ENCODE measurements at places on chromosomes 7 and 10.

DNA sequence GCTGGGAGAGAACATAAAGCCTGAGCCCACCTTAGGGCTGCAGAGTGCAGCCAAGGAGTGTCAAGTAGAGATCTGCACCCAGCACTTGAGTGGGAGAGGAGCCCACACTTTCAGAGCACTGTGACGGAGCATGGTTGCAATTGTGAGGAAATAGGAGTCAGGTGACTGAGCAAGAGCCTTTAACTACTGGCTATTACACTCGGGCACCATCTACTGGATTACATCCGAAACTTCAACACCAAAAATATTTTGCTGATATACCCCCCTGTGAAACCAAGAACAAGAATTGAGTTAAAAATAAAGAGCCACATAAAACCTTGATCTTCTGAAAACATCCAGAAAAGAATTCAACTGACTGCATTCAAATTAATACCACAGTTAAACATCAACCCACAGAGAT lies 657.9 kb downstream of the NXPH1 start:
- DNase-seq: no peak

DNA sequence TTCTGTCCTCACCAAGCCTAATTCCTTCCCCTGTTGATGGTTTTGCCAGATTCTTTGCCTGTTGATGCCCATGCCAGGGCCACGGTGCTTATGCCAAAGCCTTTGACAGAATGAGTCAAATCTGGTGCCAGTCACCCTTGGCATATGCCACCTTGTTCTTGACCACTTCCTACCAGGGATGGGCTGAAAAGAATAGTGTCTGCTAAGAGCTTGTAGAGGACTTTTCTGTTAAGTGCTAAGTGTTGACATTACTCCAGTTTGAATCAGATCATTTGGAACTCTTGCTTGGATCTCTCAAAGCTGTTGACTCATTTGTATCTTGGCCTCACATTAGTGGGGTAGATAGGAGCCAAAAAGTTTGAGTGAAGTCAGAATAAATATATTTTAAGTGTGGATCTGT lies 661.2 kb downstream of the AUTS2 start:
- no peak for DNase-seq

DNA sequence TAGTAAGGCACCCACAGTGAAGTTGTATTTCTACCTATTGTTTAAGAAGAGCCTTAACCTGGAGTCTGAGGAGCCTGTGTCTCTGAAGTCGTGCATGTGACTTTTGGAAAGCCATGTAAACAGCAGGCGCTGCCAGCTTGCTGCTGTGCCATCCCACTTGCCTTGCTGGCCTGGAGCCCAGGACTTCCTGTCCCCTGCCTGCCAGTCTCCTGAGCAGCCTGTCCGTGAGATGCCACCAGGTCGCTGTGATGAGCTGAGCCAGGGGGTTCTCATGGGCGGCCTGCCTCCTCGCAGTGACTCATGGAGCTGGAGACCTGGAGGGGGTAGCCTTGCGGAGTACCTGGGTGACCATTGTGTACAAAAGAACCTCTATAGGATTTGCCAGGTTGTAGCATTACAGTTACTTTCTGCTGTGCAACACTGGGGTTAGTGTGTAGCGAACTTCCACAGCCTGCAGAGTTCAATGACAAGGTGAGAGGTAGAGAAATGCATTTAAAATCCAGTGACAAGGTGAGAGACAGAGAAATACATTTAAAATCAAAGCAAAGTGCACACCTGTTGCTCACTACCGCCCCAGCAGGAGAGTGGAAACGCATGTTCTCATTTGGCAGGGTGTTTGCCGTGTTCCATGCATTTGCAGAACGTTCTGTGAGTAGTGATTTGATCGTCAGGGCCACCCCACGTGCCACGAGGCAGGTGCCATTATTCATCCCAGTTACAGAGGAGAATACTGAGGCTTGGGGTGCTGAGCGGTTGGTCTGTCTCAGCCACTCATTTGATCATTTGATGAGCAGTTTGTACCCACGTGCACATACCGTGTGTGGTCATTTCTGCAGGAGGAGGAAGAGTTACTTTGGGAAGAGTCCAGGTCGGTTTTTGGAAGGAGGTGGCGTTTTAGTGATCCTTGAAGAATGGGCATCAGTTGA lies 36.6 kb upstream of the BHLHA15 start:
- no peak for DNase-seq

- no peak for DNase-seq
Measured at GRCh38 chr7:41107330-41107937, 595.5 kb downstream of the INHBA start.

DNA sequence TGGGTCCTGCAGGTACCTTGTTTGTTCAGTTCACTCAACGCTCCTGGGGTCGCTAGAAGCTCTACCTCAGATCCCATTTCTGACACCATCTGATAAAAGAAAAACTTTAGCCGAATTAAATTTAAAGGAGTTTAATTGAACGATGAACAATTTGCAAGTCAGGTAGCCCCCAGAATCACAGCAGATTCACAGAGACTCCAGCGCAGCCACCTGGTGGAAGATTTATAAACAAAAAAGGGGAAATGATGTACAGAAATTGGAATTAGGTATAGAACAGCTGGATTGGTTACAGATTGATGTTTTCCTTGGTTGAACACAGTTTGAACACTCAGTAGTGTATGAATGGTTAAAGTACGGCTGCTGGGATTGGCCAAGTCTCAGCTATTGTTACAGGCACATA lies 23.1 kb downstream of the FBXL13 start:
- no peak for DNase-seq

DNA sequence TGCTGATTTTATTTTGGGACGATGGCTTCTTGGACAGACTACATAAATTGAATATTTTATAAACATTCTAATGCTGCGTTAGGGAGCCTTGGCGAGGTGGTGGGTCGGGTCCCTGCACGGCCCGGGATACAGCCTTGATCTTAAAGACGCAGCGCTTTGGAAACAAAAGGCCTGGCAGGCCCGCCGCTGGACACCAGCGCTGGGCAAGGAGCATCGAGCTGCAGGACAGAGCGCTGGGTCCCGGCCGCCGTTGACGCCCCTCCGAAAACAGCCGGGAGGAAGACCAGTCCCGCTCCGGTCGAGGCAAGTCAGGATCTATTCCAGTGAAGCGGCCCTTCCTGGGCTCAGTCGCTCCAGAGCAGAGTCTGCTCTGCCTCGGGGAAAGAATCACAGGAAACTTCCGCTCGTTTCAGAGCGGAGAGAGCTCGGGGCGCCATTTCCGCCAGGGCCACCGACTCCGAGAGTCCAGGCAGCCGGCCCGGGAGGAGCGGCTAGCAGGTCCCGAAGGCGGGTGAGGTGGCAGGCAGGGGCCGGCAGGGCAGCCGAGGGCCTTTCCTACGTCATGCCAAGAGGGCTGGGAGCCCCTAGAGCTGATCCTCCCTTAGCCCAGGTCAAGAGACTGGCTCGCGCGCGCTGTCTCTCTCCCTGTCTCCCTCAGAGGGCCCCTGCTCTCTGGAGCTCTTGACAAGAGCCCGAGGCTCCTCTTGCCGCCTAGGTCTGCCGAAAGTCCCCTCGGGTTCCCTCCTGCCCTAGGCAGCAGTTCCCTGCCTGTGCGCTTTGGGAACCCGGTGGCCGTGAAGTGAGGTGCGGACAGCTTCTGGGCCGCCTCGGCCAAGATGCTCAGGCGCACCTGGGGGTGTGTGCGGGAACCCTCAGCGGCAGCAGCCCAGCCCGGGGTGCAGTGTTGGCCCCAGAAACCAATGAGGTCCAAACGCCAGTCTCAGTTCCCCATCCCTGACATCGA lies 1.4 kb upstream of the DRGX start:
- DNase-seq: no peak

DNA sequence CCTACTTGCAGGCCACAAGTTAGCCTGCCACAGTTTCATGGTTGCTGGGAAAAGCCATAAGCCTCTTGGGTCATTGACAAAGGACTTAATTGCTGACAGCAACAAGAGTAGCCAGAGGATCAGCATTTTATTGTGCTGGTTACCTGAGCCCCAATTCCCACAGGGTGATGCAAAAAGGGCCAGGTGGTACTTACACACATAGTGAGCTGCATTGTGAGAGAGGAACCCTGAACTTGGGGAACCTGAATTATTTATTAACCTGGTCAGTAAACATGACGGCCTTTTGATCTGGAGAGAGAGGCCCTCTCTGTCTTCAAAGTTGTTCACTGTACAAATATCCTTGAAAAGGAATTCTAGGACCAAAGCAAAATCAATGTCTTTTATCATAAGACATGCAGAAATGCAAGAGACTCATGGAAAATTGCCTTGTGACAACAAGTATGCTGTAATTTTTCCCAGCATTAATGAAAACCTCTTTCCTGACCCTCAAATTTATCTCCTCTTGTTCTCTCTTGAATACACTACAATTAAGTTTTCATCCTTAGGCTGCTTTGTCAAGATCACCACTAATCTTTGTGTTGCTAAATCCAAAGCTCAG lies 102.9 kb upstream of the PHYHIPL start:
- no peak for DNase-seq

DNA sequence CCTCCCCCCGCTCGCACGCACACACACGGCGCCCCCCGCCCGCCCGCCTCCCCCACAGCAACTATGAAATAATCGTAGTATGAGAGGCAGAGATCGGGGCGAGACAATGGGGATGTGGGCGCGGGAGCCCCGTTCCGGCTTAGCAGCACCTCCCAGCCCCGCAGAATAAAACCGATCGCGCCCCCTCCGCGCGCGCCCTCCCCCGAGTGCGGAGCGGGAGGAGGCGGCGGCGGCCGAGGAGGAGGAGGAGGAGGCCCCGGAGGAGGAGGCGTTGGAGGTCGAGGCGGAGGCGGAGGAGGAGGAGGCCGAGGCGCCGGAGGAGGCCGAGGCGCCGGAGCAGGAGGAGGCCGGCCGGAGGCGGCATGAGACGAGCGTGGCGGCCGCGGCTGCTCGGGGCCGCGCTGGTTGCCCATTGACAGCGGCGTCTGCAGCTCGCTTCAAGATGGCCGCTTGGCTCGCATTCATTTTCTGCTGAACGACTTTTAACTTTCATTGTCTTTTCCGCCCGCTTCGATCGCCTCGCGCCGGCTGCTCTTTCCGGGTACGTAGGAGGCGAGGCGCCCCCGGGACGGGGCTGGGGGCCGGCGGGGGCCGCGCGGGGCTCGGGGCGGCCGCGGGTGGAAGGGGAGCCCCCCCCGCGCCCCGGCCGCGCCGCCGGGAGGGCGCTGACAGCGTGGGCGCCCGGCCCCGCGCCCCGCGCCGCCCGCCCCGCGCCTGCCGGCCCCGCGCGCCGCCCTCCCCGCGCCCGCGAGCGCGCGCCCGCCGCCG lies 441 bp downstream of the BMI1 start:
- DNase-seq: peak; percentile 52

Data from activated CD8-positive, alpha-beta memory T cell treated with anti-CD3 and anti-CD28 coated beads for 4 hours (primary cell).